ENCODE measurements at places on chromosomes 1 and 21.
A peak's percentile ranks its signal among the peaks of the same experiment; 100 is the strongest.

- no peak for DNase-seq
These were observed 63.0 kb downstream of the SLC5A9 start for GRCh38 chr1:48285525-48285924.

DNA sequence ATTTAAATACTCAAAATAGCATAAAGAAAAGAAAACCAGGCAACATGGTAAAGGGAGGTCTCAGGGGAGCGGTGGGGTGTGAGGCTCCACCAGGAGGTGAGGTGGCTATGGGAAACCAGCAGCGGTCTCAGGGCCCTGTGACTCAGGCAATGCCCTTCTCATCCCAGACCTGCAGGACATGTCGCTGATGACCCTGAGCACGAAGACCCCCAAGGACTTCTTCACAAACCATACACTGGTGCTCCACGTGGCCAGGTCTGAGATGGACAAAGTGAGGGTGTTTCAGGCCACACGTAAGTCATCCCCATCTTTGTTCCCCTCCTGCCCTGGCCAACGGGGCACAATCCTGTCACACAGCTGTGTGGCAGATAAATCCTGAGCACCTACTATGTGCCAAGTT lies 31.5 kb downstream of the PADI4 start:
- no peak for DNase-seq

DNA sequence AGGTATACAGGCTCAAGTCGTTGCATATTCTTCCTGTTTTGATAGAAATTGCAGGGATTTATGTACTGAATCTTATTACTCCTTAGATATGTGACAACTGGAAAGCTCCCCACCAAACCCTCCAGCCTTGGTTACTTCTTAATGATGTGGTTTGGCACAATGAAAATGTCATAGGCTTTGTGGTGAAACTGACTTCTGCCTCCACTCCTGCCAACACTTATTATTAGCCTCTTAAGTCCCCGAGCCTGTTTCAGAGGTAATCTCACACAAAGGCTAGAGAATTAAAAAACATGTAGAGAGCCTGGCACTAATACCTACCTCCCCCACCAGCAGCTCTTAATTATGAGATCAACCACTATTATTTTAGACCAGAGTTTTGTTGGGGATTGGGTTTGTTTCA lies 4.2 kb downstream of the COX20 start:
- no peak for DNase-seq

GRCh38 chr1:61523893-61524605 lies 200.9 kb downstream of the TM2D1 start:
- DNase-seq = peak; percentile 23

DNA sequence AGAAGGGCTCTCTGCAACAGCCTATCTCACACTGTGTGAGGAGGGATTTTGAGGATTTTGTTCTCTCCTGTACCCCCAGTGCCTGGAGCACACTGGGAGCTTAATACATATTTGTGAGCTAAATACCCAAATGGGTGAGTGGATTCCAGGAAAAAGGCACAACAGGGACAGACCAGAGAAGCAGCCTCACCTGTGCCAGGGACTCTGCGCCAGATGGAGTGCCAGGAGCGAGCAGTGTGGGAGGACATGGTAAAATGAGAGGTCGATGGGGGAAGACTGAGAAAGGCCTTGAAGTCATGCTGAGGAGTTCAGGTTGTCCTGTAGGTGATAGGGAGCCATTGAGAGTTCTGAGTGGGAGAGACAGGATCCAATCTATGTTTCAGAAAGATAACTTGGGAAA lies 11.0 kb upstream of the KCNA2 start:
- no peak for DNase-seq

- DNase-seq = no peak
These were observed at the start of gene LCE1F for GRCh38 chr1:152774875-152775274. LCE1F (plus strand) TSS chr1:152775140; CDS start chr1:152776372, 1,232 bp downstream.

DNA sequence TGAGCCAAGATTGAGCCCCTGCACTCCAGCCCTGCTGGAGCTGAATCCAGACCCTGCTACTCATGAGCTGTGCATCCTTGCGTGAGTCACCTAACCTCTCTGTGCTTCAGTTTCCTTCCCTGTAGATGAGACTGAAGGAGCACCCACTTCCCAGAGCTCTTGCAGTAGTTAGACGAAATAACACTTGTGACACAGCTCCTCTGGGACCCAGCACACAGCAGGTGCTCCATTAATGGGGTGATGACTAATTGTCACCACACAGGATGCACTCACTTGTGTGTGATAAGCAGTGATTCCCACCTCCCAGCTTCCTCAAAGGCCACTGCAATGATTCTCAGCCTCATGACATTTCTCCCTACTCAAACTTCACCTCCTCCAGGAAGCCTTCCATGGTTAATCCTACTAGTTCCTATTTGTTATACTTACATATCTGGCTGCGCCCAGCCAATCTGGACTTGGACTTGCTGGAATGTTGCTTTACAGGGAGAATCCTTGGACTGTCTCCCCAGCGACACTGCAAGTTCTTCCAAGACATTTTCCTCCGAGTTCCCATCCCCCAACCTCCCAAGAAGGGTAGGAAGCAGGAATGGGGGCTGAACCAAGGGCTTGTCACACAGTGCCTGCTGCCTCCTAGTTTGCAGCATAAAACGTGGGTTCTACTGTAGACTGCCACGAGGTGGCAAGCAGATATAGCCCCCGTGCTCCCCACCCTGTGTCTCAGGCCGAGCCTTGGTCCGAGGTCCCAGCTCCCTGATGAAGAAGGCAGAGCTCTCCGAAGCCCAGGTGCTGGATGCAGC lies 17.2 kb downstream of the DRAXIN start:
- no peak for DNase-seq

DNA sequence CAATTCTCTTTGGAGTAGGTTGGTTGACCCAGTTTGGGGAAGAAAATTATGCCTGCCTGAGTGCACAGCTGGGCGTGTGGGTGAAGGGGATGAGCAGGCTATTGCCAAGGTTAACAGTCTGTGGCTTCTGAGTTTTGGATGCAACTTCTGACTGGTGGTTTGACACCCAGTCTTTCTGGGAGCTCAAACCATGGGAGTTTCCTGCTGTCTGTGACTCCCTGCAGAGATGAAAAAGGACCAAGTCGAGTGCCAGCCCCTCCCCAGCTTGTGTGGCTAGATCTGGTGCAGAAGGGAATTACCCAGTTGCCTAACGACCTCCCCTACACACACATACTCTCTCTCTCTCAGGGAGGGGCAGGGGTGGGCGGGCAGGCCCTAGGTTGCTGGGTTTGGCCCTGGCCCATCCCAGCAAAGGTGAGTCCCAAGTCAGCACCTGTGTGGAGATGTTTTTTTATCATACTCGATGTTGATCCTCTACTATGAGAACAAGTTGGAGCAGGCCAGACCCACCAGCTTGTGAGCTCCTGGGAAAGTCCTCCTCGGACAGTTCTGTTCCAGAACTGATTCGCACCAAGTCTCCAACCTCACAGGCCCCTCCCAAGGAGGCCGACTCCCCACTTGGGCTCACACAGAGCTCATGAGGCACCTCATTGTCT lies 28.2 kb downstream of the PKP1 start:
- no peak for DNase-seq

GRCh38 chr1:228488818-228489674 lies 1.9 kb downstream of the RNF187 start:
- DNase-seq = no peak

- no peak for DNase-seq
These were observed 192.8 kb downstream of the HUNK start for GRCh38 chr21:32065654-32066053.

- peak; percentile 33 for DNase-seq
These were observed 507 bp downstream of the AK5 start for GRCh38 chr1:77282187-77282865.

DNA sequence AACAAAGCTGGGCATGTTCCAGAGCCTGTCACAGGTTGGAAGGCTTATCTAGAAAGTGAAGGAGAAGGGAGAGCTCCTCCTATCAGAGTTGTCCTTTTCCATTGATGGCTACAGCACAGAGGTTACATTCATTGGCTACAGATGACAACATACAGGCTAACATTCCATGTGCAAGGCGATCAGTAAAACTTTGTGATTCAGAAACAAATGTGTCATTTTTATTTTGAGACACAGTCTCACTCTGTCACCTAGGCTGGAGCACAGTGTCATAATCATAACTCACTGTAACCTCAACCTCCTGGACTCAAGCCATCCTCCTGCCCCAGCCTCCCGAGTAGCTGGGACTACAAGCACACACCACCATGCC lies 32.6 kb downstream of the TRIM67 start:
- no peak for DNase-seq

GRCh38 chr21:31786164-31786920 lies 54.4 kb upstream of the SCAF4 start:
- DNase-seq = no peak

DNA sequence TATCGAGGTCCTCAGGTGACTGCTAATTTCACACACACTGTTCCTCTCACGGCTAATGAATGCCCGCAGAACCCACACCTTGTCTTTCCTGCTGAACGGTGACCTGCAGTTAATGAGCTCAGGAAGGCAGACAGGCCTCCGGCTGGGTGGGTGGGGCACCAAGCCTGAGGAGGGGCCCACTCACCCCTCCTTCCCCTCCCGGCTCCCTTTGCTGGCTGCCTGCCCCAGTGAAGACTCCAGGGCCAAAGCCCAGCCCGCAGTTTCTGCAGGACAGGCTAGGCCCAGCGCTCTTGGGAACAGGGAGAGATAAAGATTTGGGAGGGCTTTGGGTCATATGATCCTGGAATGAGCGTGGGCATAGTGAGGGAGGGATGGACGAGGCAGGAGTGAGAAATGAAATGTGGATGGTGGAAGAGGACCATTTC lies 26.4 kb downstream of the FOXO6 start:
- DNase-seq = peak; percentile 53

DNA sequence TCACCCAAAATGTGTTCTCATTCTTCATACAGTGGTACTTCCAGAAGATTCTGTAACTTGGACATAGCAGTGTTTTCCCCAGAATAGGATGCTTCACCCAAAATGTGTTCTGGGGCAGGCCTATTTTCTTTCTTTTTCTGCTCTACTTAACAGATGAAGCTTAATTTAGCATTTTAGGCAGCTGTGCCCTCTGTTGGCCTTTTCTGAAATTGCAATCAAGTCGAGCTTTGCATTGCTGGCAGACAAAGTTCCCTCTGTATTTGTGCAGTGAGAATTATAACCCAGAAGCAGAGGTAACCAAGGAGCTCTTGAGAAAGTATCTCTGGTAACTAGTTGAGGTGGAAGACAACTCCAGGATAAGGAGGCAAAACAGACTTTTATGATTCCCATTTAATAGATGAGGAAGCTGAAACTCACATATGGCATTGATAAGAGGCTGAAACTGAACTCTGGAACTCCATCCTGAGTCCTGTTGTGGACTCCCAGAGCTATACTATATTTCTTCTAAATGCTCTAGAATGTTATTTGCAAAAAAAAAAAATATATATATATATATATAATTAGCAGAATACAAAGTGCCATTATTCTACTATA lies 50.3 kb upstream of the L1TD1 start:
- peak; percentile 45 for DNase-seq

- no peak for DNase-seq
These were observed 42.9 kb downstream of the NFIA start for GRCh38 chr1:61125263-61125662.

GRCh38 chr1:238648751-238649150 lies 737.6 kb upstream of the CHRM3 start:
- DNase-seq = peak; percentile 46

- no peak for DNase-seq
These were observed 307.7 kb downstream of the SIPA1L2 start for GRCh38 chr1:232322162-232322734.

DNA sequence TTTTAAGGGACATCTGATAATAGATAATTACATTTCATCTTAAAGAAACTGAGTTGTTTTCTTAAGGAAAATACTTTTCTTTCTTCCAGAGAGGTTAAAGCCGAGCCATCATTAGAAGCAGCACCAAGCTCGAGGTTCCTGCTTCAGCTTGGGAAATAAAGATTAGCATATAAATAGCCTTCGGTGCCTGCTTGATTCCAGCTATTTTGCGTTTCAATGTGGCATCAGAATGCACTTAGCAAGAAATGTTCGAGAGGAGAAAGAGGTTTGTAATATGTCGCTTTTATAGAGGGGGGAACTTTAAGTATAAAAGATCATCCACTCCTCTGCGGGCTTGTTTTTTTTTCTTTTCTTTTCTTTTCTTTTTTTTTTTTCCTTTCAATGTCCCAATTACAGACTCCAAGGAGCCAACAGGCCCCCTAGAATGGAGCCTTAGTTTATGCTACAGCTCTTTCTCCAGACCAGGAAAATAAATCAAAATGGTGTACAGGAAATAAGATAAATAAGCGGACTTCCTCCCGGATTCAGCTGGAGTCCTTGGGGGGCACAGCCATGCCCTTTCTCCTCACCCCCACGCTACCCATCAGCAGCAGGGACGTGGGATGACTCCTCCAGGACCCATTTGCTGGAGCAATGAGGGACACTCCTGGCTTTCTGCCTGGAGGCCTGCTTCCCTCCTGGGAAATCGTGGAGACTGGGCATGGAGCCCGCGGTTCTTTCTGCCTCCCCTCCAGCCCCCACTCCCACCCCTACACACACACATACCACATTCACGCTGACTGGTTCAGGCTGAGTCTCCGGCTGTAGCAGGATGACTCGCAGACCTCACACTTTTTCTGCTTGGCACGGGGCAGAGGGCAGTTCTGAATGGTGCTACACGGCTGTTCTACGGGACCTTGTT lies 131.6 kb downstream of the RRAGC start:
- peak; percentile 83 for DNase-seq

DNA sequence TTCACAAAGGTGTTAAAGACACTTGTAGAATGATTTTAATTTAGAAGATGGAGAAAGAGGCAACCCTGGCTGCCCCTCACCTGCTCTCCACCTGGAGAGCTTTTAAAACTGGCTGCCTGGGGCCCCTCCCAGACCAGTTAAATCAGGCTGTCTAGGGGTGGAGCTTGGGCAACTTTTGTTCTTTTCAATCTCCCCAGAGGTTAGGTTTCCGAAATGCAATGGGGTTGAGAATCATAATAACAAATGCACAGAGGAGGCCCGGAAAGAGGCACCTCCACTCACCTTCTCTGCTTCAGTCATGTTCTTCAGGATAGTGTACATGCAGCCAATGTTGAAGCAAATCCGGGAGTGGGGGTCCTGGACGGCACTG lies 400 bp downstream of the NCF2 start:
- DNase-seq = no peak

DNA sequence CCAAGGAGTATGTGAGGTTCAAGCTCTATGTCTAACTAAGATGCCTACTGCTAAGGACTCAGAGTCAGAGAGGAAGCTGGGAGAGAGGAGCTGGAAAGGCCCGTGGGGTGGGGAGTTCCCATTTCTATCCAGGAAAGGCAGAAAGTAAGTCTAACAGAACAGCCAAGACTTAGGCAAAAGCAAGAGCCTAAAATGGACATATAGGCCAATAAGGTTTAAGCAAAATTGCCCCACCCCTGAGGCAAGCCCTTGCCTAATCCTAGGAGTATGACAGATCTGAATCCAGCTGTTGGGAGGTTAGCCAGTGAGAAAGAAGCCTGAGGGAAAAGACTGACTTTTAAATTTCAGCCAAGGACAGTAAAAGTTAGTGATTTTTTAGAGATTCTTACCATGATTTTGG lies 1.6 kb upstream of the KLHDC9 start:
- DNase-seq = no peak

GRCh38 chr21:26079366-26079765 lies 91.2 kb downstream of the APP start:
- peak; percentile 68 for DNase-seq

DNA sequence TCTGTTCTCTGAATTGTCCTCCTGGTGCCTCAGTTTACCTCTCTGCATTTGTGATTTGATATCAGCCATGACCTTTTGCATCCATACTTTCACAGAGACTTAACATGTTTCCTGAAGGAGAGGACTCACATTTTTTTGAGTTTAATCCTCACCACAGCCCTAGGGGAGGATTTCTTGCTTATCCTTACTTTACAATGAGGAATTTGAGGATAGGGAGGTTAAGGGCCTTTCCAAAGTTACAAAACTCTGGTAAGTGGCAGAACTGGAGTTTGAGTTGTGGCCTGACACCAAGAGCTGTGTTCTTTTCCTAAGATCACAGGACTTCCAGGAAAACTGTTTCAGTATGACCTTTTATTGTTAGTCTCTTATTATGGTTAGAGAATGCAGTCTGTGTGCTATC lies 34.2 kb downstream of the TNFRSF8 start:
- peak; percentile 19 for DNase-seq

All from fibroblast of skin of right quadriceps (primary cell).